Fibroblast of mammary gland (primary cell): ENCODE measurements at places on chromosomes 12 and 14.

GRCh38 chr12:92928421-92928961, 604 bp downstream of the EEA1 start:
- DNase-seq, result peak; percentile 17

- no peak for DNase-seq
These were observed 179.9 kb upstream of the EEA1 start for GRCh38 chr12:93108985-93109384.

DNA sequence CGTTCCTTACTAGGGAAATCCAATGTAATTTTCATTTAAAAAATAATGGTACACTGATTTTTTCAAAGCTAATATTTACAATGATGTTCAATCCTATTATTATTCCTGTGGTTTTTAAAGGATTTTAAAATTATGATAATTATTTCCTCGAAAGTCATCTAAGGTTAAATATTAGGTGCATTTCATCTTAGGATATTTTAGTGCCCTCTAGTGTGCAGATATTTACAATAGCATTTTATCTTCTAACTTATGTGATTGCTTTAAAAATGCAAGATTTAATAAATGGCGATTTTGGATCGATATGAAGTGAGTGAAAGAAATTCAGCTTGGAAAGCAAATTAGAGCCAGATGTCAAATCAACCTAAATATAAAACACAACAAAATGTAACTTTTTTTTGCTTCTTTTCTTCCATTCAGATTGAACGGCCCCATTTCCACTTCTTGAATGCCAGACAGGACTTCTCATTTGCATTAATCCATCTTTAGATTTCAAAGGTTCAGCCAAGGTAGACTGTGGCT, 293.5 kb downstream of the SLC6A15 start:
- DNase-seq, result peak; percentile 10

- peak; percentile 37 for DNase-seq
These were observed 478.5 kb downstream of the ATP23 start for GRCh38 chr12:58419905-58420304.

DNA sequence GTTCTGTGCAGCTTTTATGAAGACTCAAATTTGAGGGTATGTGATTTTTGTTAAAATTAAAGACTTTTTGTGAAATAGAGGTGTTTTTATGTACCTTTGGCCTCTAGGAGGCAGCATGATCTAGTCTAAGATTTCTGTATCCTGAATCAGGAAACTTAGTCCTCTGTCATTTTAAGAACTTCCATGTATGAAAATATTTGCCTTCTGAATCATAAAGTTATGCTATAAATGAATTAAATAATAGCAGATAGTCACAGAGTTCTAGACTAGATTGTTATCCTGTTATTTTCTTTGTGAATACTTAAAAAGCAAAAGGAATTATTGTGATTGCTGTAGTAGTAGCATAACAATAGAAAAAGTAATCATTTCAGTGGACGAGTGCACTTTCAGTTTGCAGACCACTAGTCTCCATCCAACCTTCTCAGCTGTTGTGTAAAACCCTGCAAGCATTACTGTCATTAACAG, 56.3 kb downstream of the FGD4 start:
- DNase-seq, result peak; percentile 84

DNA sequence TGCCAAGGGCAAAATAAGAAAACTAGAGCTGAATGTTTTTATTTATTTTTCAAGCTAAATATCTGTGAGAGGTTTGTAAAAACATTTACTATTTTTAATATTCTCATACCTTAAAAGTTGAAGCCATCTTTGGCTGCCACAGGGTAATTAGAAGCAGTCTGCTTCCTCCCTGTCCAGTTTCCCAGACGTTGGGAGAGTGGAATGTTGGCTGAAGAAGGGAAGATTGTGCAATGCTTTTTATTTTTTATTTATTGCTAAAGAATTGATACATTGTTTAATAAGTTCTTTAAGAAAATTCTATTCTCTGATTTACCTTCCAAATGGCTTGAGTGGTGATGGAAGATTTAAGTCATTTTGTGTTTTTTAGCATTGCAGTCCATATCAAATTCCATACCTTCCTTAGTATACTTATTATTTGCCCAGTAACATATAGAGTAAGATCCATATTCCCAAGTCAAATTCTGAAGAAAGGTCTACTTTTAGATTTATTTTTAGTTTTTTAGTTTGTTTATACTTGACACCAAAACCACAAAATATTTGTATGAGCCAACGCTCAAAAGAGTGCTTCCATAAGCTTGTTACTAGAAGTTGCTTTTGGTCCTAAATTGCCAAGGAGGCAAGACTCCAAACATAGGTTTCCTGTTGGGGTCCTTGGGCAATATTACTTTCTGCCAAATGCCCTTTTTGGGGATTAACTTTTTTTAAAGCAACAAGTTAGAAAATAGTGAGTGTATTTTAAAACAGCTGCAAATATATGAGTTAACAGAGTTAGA, 124.0 kb upstream of the CPM start:
- DNase-seq, result peak; percentile 82

DNA sequence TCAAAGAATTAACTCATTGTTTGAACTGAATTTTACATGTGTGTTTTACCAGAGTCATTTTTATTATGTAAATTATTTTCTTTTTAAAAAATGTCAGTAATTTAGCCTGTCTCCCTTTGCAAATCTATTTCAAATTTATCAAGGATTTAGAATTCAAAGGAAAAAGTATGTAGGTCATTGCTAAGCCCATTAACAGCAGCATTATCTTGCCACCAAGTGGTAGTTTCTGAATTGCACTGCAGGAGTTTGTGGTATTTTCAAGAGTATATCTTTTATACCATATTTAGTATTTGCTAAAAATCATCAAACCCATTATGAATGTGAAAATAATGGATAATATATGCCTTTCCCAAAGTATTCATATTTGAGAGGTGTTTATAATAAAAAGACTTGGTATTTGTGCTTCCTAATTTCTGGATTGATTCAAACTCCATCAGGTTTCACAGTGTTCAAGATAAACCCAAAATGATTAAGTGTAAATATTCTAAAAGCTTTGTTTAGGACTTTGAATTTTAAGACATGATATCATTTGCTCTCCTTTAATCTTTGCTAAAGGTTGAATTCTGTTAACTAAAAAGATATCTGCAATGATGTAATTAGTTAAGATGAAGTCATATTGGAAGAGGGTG, 711.4 kb downstream of the FSCB start:
- peak; percentile 7 for DNase-seq

DNA sequence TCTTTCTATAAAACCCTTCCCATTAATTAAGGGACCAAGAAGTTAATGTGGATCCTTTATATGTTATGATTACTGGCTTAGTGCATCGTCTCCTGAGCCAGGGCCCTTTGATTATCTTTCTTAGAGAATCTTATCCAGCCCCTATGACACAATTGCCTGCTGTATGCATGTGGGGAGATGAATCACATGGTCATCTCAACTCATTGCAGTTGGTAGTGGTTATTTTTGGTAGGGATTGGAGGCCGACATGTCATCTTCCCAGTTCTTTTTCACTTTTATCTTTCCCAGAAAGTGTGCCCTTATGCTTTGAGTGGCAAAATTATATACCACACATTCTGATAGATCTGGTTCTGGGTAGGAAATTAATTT, 26.0 kb downstream of the ZNF664 start:
- peak; percentile 54 for DNase-seq
